ENCODE measurements at places on chromosomes 2 and 18.

GRCh38 chr2:212745359-212745758 lies 206.8 kb upstream of the ERBB4 start:
- H3K27me3 ChIP-seq: no peaks in the 10 kb centered on the region
- H3K27ac ChIP-seq: no peak overlapping the region
- no peak overlapping the region for H3K4me3 ChIP-seq
- H3K4me1 ChIP-seq: no peaks in the 10 kb centered on the region

DNA sequence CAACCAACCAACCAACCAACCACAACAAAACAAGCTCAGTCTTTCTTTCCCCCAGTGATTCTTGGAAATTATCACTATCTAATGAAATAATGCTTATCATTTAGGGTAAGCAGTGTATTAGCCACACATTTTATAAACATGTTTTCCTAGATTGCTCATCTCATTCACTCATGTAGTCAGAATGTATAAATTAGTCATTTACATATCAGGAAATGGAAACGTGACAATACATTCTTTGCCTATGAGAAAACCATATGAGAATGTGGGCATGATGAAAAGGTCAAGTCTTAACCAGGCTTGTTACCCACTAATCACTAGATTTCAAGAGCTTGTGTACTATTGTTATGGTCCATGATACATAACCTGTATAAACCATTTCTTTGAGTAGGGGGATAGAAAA lies 1583.4 kb upstream of the PIK3C3 start:
- no peaks in the 10 kb centered on the region for H3K36me3 ChIP-seq
- no peak overlapping the region for H3K4me3 ChIP-seq
- H3K27ac ChIP-seq: no peak overlapping the region
- no peak for DNase-seq
- no peaks in the 10 kb centered on the region for H3K27me3 ChIP-seq

DNA sequence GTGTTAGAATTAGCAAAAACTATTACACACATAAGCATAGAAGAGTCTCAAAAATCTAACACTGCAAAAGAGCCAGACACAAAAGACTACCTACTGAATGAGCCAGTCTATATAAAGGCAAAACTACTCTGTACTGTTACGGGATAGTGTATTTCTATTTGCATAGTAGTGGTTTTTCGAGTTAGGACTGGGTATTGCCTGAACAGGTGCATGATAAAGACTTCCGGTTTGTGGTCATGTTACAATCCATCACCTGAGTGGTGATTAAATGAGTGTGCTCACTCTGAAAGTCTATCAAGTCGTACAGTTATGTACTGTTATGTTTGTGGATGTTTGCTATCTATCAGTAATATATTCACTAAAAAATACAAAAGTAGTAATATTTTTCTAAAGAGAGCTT lies 523.3 kb upstream of the SYT4 start:
- no peak for DNase-seq
- H3K27ac ChIP-seq: no peak overlapping the region
- no peak overlapping the region for H3K4me3 ChIP-seq
- H3K36me3 ChIP-seq: no peaks in the 10 kb centered on the region

- no peak for DNase-seq
- peaks cover 16% of the 10 kb centered on the region for H3K4me1 ChIP-seq
- no peak overlapping the region for H3K4me3 ChIP-seq
- no peaks in the 10 kb centered on the region for H3K36me3 ChIP-seq
- H3K27ac ChIP-seq: no peak overlapping the region
Observed at GRCh38 chr2:88693911-88694414, 2.5 kb downstream of the RPIA start.

GRCh38 chr2:236758406-236758805 lies 188.8 kb downstream of the ACKR3 start:
- H3K36me3 ChIP-seq: no peaks in the 10 kb centered on the region
- no peak for DNase-seq
- H3K4me1 ChIP-seq: no peaks in the 10 kb centered on the region
- H3K4me3 ChIP-seq: no peak overlapping the region

GRCh38 chr2:9107168-9108025 lies 99.2 kb upstream of the ASAP2 start:
- H3K27ac ChIP-seq: no peak overlapping the region
- no peak for DNase-seq
- H3K4me1 ChIP-seq: no peaks in the 10 kb centered on the region
- H3K36me3 ChIP-seq: no peaks in the 10 kb centered on the region
- H3K27me3 ChIP-seq: no peaks in the 10 kb centered on the region

- no peak overlapping the region for H3K4me3 ChIP-seq
- H3K27me3 ChIP-seq: no peaks in the 10 kb centered on the region
- no peaks in the 10 kb centered on the region for H3K36me3 ChIP-seq
- no peak overlapping the region for H3K27ac ChIP-seq
Observed at GRCh38 chr2:152490686-152491455, 155.9 kb downstream of the FMNL2 start.

- no peak overlapping the region for H3K4me3 ChIP-seq
- no peak for DNase-seq
- no peaks in the 10 kb centered on the region for H3K4me1 ChIP-seq
- no peaks in the 10 kb centered on the region for H3K27me3 ChIP-seq
- H3K27ac ChIP-seq: no peak overlapping the region
Observed at GRCh38 chr2:178592655-178593054, 112.4 kb downstream of the PLEKHA3 start.
